ENCODE measurements at places on chromosomes 3 and 15.

GRCh38 chr15:27694506-27695087 lies 404.5 kb downstream of the OCA2 start:
- no peak for DNase-seq

GRCh38 chr15:27418726-27419125 lies 447.7 kb downstream of the GABRG3 start:
- no peak for DNase-seq

DNA sequence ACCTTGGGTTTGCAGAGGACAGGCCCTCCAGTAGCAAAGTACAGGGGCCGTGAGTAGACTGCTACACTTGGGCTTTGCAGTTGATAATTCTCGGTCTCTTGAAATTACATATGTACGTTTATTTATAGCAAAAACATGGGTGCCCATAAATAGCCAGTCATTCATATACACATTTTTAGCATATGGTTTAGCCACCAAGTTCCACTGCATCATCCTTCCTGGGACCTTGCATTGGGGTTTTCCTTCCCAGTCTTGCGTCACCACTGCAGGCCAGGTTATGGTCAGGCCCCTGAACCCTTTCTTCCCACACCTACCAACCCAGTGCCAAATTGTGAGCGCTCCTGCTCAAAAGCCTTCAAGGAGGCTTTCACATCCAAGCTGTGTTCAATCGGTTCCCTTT lies 12.7 kb downstream of the KLHL25 start:
- no peak for DNase-seq

DNA sequence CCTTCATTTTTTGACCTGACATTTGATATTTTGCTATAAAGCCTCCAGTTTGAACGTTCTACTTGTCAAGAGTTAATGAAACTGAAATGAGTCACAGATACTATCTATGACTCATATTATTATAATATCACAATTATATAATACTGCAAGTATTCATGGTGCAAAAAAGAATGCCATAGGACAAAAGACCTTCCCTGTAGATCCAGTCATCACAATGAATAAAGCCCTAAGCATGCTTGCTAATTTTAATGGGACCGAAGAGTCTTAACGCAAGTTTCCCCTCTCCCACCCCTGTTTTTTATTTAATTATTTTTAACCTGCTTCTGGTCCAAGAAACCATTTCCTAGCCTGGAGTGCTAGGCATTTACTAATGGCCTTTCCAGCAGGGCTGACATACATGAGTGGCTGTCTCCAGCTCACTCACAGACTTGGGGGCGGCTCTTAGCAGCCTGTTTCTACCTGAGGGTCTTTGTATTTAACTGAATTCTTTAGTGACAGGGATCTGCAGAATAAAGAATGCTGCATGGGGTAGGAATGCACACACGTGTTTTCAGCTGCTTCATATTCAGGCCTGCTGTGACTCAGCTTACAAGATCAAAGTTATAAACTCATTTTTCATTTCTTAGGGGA lies 61.2 kb downstream of the THBS1 start:
- no peak for DNase-seq

GRCh38 chr3:121839962-121840361 lies 5.0 kb downstream of the EAF2 start:
- DNase-seq, result no peak

DNA sequence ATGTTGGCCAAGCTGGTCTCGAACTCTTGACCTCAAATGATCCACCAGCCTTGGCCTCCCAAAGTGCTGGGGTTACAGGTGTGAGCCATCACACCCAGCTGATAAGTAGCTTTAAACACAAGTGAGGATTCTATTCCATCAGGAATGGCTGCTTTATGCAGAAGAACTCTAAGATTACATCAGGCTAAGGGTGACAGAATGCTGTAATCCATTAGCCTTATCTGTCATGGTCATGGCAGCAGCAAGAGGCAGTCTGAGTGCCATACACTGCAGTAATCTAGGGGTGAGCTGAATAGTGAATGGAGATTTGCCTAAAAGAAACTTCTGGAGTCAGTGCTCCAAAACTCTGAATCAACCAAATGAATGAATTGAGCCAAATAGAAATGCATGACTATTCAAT lies 39.6 kb downstream of the LIPC start:
- DNase-seq, result no peak

DNA sequence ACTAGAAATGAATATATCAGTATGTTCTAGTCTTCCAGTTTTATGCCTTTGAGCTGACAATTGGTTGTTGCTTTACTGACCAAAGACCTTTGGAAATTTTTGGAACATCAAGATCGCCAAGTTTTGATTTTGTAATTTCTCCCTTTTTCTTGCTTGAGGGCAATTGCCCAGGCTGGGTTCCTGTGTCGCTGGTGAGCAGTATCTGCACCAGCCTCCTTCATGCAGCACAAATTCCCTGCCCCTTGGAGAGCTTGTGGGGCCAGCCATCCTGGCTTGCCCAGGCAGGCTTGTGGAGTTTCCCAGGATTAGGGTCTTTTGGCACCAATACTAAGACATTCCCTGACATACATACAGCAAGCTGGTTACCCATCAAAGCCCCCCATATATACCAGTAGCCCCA lies 37.9 kb upstream of the HACD2 start:
- DNase-seq, result no peak

GRCh38 chr3:168269001-168269400 lies 173.3 kb upstream of the GOLIM4 start:
- DNase-seq, result no peak

DNA sequence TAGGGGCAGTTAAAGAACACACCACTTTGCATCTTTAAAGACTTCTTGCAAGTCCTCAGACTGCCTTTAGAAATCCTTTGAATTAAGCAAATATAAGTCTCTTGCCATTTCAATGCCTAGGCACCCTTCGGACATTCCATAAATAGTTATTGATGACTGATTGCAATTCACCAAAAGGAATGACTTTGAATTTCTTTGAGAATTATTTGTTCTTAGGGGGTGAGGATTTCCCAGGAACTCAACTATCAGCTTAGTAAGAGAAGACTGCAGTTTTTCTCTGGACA lies 495 bp upstream of the MYEF2 start:
- no peak for DNase-seq

DNA sequence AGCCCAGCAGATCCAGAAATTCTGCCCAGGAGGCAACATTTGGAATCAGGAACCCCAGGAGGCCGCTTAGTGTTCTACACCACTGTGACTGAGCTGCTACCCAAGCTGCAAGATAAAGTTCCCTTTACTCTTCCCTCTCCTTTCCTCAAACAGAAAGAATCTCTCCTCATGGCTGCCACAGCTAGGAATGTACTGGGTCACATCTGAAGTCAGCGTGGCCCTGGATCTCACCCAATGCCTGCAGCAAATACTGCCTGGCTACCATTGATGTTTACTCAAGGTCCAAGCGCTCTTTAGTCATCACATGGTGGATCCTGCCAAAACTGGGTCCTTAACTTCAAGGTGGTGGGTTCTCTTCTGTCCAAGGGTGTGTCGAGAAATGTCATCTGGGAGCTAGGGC lies 382.7 kb downstream of the EPHA6 start:
- no peak for DNase-seq

All from HuH-7 (cell line).